ENCODE measurements at places on chromosomes 3 and 15.

DNA sequence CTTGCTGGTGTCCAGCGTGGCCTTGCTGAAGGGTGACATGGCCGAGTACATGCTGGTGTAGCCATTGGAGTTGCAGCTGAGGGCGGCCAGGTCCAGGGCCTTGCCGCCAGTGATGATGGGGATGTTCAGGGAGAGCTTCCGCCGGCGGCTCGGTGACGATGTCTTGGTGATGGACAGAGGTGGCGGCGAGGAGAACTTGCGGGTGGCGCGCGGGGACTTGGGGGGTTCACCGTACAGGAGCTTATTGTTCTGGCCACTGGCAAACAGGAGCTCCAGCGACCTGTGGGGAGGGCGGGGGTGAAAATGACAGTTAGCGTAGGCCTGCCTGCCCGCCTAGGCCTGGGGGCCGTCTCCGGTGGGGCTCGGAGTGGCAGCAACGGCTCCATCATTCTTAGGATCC lies 59.0 kb upstream of the CTSH start:
- no peak for DNase-seq

DNA sequence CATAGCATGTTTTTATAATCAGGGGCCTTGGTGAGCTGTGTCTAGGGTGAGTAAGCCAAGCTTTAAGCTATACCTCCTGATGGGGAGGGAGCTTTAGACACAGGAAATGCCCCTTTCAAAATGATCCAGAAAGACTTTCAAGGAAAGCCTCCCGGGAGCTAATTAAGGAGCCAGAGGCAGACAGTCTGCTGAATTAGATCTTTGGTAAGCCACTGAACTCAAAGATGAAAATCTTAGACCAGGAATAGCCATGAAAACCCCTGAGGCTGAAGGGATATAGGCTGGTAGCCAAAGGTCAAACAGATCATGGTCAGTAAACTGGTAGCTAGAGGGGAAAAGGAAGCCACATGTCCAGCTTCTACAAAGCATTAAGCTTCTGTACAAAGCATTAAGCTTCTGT lies 42.7 kb upstream of the GAP43 start:
- no peak for DNase-seq

- DNase-seq, result no peak
Measured at GRCh38 chr15:41507820-41508290, 5.8 kb downstream of the LTK start.

DNA sequence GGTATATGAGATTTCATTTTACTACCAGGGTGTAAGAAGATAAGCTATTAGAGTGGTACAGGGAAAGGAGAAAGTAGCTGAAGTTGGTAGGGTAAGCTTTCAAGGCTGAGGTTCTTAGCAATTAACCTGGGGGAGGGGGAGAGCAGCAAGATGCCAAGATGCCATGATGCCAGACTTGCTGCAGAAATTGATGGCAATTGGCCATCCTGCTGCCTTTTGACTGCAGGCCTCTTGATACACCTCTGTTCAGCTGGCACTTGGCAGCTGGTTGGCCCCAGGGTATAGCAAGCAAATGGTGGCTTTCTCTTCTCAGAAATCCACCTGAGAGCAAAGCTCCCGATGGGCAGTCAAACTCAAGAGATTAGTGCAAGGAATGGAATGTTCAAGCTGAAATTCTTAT lies 21.4 kb upstream of the DPH6 start:
- DNase-seq, result no peak

- no peak for DNase-seq
Measured at GRCh38 chr3:138238711-138239110, 51.6 kb downstream of the ARMC8 start.

DNA sequence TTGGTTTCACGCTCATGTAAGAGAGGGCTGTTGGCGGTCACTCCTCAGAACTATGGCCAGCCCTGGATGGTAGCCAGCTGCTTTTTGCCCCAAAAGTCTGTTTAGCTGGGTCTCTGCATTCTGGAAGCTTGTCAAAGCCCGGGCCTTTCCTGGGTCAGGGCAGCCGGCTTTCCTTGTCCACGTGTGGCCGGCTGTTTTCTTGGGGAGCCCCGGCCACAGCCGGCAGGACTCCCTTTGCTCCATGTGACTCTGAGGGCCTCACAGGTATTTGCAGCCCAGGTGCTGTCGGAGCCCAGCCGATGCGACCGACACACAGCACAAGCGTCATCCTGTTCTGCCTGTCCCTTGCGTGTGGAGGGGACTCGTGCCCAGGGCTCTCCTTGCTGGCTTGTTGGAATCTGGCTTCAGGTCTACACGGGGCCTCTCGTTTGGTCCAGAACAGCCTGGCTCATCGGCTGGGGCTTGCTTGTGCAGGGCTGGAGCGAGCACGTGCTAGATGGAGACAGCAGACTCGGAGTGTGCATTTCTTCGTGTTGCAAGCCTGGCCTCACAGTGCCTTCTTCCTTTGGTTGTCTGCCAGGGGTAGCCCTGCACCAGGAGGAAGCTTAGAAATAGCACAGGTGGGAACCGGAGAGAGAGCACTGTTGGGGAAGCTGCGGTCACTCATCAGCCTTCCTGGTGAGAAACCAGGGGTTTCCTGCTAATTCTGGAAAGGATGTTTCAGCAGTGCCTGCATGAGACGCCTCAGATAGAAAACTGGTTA lies 51.5 kb downstream of the PGPEP1L start:
- no peak for DNase-seq

DNA sequence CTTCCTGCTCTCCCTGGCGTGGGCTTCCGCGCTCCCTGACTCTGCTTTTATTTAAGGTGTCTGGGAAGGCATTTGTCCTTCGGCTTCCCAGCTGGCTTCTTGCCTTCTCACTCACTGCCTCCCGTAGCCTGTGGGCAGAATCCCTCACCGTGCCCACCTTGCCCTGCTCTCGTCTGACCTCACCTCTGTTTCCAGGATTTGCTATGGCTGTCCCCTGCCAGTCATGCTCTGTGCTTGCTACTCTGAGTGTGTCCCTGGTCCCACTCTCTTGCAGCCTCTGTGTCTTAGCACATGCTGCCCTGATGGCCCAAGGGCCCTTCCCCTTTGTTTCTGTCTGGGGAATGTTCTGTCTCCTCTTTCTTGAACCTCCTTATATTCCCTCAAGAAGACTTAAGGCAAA lies 26.2 kb downstream of the LPP start:
- no peak for DNase-seq

GRCh38 chr15:60130398-60130797 lies 126.3 kb downstream of the FOXB1 start:
- DNase-seq, result no peak

GRCh38 chr3:84820906-84821305 lies 137.9 kb upstream of the CADM2 start:
- no peak for DNase-seq

DNA sequence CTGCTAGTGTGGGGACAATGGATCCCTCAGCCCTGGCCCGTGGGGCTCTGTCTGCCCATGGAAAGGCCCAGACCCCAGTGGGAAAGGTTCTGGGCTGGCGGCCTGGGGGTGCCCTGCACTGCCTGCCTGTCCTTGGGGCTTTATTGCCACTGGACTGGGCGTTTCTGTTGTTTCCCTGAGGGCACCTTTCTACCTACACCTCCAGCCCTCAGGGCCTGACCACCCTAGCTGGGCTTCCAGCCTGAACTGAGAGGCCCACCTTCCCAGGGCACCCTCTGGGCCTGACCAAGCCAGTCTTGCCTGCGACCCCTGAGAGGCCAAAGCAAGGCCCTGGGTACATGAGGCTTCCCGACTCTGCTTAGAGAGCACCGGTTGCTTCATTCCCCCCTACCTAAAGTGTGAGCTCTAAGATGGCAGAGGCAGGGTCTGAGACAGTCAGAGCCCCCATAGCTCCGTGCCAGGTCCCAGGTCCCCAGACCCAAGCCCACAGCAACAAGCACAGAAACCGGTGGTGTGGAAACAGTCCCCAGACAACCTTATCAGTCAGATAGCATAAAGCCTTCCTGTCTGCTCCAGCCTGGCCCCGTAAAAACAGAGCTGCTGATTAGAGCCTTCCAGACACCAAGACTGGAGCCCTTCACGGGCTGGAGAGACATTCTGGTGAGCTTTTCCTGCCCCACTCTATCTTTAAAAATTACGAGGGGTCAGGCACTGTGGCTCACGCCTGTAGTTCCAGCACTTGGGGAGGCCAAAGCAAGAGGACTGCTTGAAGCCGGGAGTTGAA lies 102.8 kb downstream of the CHSY1 start:
- no peak for DNase-seq

- no peak for DNase-seq
Measured at GRCh38 chr15:71242292-71242691, 127.0 kb downstream of the THSD4 start.
